ENCODE measurements at places on chromosomes 12 and 14.

DNA sequence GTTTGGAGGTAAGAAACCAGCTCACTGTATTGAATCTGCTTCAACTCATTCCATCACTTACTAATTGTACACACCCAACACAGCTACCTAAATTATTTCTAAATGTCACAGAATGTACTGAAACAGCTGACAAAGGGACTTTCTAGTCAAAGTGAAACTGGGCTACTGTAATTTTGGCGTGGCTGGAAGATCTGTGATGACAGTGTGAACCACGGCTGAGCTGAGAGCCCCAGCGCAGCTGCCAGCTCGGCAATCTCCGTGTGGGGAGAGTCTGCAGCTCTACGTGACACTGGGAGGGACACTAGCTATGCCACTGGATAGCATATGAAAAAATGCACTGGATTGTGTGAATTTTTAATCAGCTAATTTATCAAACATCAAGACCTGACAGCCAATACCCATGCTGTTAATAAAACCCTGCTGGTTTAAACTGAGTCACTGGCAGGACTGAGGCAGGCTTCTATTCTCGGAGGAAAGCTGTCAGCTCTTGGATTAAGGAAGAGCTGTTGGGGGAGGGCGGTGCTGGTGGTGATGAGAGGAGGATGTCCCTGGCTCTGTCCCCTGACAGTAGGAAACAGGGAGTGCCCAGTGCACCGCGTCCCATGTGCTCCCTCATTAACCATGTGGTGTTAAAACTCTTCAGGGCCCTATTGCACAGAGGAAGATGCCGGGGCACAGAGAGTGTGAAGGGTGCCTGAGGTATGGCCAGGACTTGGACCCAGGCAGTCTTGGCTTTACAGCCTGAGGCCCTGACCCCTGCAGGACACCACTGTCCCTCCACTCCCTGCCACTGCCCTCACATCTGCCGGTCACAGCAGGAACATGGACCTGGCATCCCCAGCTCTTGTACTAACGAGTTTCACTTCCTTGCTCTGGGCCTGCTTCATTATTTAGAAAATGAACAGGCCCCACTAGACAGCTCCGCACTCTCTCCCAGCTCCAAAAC, 13.3 kb downstream of the SLC15A4 start:
- no peak for DNase-seq

DNA sequence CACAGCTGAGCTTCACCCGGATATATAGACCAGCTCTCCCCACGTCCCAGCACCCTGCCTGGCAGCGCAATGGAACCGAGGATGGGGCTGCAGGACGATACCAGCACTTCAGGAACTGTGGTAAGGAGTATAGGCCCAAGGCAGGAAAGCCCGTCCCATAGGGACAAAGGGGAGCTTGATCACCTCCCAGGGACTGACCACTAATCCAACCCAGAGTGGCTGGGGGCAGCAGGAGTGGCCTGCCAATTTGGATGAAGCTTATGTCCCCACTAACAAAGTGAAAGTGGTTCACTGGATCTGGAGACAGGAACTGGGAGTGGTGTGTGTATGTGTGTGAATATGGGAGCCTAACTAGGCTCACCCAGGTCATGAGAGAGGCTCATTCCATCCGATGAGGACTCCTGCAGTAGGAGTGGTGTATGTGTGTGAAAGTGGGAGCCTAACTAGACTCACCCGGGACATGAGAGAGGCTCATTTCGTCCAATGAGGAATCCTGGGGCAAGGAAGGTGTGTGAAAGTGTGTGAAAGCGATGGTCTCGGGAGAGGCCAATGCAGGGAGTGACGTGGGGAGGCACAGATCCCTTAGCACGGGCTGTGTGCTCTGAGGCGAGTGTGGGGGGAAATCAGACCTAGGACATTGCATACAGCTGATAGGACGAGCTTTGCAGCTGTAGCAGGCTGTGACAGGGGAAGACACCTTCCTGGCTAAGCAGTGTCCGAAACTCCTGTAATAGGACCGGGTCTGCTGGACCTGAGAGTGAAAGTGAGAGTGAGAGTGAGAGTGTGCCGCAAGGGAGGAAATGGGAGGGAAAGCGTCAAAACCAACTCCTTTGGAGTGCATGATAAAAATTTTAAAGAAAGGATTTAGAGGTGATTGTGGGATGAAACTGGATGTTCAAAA, 25.7 kb downstream of the KLRK1 start:
- DNase-seq: no peak

DNA sequence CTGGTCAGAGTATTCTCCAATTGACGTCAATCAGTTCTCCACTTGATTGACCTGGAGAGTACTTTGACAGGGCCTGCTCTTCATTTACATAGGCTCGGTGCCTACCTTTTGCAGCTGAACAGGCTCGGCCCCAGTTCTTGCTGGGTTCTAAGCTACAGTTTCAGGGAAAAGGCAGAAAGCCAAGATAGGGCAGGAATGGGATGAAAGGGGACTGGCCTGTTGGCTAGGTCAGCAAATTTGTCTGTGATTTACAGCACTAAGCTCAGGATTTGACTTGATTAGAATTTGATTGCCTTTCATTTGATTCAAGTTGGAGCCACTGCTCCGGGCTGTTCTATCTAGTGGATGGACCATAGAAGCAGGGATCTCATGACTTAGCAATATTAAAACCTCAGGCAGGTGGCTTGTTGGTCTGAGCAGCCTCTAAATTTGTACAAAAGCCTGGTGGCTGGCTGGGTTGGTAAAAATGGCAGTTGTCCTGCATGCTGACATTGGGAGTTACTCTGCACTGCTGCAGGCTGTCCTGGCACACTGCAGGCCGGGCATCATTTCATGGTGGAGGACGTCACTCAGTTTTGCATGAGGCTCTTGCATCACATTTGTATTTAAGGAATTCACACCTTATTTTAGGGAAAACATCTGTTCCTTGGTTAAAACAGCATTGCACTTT, 71.8 kb downstream of the BICD1 start:
- DNase-seq: no peak

GRCh38 chr12:12182703-12183365, 84.0 kb downstream of the LRP6 start:
- DNase-seq: no peak

DNA sequence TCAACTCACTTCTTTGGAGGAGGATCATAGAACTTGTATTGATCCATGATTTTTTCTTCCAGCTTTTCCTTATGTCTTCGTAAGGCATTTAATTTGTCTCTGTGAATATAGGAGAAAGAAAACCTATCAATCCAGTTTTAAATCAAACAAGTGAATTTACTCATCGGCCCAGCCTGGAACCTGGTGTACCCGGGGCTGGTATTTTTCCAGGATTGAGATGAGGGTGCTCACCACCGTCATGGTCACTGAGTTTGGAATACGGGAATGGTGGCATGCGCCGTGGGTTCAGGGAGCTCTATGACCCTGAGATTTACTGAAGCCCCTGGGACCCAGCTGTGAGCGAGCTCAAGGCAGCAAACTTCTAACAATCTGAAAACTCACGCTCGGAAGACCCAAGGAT, 46.5 kb upstream of the GPR68 start:
- no peak for DNase-seq

GRCh38 chr14:50615552-50615951, 52.6 kb downstream of the SAV1 start:
- no peak for DNase-seq

- DNase-seq: no peak
These were observed 1.5 kb downstream of the MLH3 start for GRCh38 chr14:75049731-75050201.

DNA sequence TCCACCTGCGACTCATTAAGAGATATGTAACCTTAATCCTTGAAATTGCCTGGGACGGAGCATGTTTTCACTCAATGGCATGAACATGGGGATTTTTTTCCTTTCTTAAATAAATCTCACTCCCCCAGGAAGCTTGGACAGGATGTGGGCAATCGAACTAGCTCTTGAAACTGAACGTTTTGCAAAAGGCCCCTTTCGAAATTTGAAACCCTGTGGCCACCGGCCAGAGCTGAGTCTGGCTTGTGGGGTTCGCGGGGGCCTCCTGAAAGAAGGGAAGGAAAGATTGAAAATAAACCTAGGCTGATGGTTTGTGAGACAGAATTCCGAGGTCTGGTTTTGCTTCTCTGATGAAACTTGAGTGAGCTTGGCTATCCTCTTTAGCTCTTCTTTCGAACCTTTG, 101.4 kb upstream of the RTL1 start:
- no peak for DNase-seq

DNA sequence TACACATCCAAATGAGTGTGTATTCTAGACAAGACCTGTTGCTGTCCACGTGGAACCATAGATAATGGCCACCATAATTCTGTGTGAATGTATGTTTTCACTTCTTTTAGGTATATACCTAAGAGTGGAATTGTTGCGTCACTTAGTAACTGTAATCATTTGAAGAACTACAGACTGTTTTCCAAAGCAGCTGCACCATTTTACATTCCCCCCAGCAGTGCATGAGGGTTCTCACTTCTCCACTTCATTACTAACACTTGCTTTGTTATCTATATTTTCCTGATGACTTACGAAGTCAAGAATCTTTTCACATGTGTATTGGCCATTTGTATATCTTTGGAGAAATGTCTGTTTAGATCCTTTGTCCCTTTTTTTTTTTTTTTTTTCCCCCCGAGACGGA, 106.4 kb downstream of the SCFD1 start:
- no peak for DNase-seq

All from activated CD4-positive, alpha-beta T cell treated with anti-CD3 and anti-CD28 coated beads for 24 hours (primary cell).